ENCODE measurements at places on chromosomes 7 and 10.

DNA sequence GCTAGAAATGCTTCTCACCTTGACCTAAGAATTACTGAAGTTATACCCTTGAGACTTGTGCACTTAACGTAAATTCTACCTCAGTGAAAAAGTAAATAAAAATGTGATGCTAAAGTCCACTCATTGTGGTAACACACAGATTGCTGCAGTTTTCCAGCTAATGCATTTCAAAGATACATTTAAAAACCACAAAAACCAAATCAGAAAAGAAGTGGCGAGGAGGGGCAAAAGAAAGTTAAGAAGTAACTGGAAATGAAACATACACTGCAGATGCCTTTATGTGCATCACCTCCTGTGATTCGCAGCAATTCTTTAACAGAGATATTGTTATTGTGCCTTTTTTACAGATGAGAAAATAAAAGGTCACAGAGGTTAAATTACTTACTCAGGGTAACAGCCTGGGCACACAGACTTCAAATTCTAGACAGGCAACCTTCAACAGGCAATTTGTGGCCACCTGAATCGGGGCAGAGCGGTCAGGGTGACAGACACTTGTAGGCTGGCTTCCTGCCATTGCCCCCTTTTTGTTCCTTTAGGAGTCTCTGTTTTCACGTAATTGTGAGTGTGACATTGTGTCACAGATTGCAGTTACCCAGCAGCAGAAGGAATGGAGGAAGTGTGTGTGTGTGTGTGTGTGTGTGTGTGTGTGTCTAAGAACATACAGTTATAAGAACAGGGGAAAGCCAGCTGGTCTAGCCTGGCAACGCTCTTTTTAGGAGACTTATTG is 1.9 kb downstream of the WIPF3 start:
- no peak for DNase-seq

DNA sequence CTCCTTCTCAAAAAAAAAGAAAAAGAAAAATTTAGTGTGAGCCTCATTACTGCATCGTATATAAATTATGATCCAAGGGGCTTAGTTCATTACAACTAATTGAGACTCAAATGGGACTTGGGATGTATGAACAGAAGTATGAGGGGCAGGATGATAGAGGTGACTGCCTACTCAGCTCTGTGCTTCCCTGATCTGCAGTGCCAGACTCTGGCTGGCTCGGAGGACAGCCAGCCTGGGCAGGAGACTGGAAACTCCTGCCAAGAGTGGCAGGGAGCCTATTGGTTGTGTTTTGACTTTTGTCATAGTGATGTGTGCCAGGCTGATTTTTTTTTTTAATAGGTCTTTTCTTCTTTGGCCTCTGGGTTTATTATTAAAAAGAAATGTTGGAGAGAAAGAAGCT is 73.8 kb upstream of the GTF2IRD1 start:
- no peak for DNase-seq

DNA sequence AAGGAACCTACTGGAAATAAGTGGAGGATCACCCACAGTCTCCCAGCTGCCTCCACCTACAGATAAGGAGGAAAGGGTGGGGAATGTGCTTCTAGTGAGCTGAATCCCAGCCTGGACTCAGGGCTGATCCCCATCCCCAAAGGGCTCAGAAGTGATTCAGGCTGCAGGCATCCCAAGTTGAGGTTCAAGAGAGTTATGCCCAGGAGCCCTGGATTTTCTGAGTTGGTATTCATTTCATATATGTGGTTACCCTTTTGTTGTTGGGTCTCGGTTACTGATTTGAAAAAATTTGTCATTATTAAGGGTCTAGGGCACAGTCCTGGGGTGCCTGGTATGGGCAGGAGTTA is 30.0 kb upstream of the SRGN start:
- no peak for DNase-seq

GRCh38 chr10:7484456-7485243 is 73.8 kb upstream of the SFMBT2 start:
- peak; percentile 63 for DNase-seq

GRCh38 chr7:113367041-113367586 is 248.8 kb upstream of the SMIM30 start:
- no peak for DNase-seq

GRCh38 chr10:69009360-69009759 is 20.8 kb downstream of the KIFBP start:
- DNase-seq: no peak

GRCh38 chr7:133167300-133167699 is 85.4 kb upstream of the CHCHD3 start:
- no peak for DNase-seq

- no peak for DNase-seq
These were observed 145.7 kb downstream of the RNF216 start for GRCh38 chr7:5635461-5636445.

- no peak for DNase-seq
These were observed 39.8 kb downstream of the AKR1B1 start for GRCh38 chr7:134419085-134419484.
